Stimulated activated CD8-positive, alpha-beta memory T cell treated with anti-CD3 and anti-CD28 coated beads, Interleukin-4, amount 100 ng/mL, for 1 hour (primary cell): ENCODE measurements at places on chromosomes 3 and 15.
A peak's percentile ranks its signal among the peaks of the same experiment; 100 is the strongest.

GRCh38 chr3:9224490-9224889 is 25.0 kb downstream of the SRGAP3 start:
- no peak for DNase-seq

DNA sequence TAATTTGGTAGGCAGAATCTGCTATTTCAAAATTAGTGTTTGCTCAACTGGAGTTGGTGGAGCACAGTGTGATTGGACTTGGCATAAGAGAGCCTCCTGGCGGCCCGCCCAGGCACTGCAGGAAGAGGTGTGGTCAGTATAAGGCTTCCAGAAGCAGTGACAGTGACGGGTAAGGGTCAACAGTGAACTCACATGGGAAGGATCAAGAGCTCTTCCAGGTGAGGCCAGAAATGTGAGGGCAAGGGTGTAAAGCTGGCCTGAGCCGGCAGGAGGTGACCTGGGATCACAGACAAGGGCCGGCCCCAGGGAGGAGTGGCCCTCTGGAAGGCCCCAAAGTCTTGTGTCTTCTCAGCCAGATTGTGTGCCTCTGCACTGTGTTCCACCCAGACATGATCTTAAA is 93.2 kb upstream of the RNF7 start:
- peak; percentile 14 for DNase-seq

DNA sequence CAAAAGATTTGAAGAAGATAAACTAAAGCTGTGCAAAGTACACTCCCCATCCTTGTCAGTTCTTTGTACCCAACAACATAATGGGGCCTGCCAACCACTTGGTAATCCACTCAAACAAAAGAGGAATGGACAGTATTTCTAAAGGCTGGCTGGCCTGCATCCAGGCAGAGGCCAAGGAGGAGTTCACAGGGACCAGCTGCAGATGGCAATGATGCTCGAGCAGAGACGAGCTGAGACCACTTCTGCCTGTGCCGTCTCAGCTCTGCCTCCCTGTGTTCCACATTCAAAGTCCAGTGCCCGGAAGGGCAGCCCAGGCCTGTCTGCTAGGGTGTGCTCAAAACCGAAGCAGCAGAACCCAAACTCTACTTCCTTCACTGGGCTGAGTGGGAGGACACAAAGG is 14.3 kb downstream of the CXCR6 start:
- no peak for DNase-seq

- no peak for DNase-seq
These were observed 19.2 kb downstream of the MLF1 start for GRCh38 chr3:158590223-158590622.

- no peak for DNase-seq
These were observed 276.6 kb upstream of the NR2F2 start for GRCh38 chr15:96053781-96054428.

- no peak for DNase-seq
These were observed 90.3 kb downstream of the FMN1 start for GRCh38 chr15:33104212-33104611.

GRCh38 chr15:78453447-78453846 is 15.4 kb downstream of the IREB2 start:
- DNase-seq, result no peak

GRCh38 chr3:72892870-72893269 is 5.0 kb downstream of the GXYLT2 start:
- no peak for DNase-seq

DNA sequence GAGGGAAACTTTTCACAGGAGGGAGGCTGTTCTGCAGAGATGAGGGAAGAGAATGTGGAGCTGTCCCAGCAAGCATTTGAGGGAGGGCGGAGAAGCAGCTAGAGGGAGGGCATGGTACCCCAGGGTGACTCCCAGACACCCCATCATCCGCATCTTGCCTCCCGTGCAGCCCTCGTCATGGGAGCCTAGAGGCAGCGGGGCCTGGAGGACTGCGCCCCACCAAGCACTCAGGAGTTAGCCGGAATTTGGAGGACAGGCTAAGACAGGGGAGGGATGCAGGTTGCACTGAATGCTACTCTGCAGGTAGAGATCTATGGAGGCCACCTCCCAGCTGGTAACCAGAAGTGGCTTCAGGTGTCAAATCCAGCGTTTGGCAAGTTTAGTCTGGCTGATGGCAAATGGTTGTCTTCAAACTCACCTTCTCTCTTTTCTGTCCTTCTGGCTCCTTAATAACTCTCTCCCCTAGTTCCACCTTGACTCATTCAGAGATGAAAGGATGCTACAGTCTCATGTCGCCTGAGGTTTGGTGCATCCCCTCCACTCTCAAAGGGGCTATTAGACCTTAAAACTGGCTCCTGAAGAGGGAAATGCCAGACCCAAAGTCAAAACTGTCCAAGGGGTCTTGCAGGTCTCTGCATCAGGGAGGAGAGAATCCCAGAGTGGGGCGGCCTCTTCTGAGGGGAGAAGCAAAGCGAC is 155.9 kb upstream of the TLE3 start:
- DNase-seq, result no peak

- no peak for DNase-seq
These were observed at the start of gene MKRN3 for GRCh38 chr15:23565395-23566070. TSS of gene MKRN3 (plus strand) at chr15:23565674. CDS start at chr15:23565783, 109 bp downstream.

GRCh38 chr3:25571285-25571684 is 93.4 kb downstream of the TOP2B start:
- DNase-seq, result no peak

- DNase-seq, result no peak
These were observed 406.6 kb downstream of the MECOM start for GRCh38 chr3:169256796-169257522.

- DNase-seq, result no peak
These were observed 645 bp upstream of the SLITRK3 start for GRCh38 chr3:165196577-165197480.

GRCh38 chr3:177447938-177448337 is 250.7 kb upstream of the TBL1XR1 start:
- DNase-seq, result no peak

- no peak for DNase-seq
These were observed 31.2 kb downstream of the RAB11A start for GRCh38 chr15:65900488-65900887.

GRCh38 chr3:45691842-45692241 is 2.6 kb downstream of the SACM1L start:
- DNase-seq, result no peak

GRCh38 chr3:173770796-173771573 is 373.4 kb downstream of the NLGN1 start:
- DNase-seq, result no peak

- no peak for DNase-seq
These were observed 17.0 kb downstream of the SLC35G2 start for GRCh38 chr3:136835813-136836510.

DNA sequence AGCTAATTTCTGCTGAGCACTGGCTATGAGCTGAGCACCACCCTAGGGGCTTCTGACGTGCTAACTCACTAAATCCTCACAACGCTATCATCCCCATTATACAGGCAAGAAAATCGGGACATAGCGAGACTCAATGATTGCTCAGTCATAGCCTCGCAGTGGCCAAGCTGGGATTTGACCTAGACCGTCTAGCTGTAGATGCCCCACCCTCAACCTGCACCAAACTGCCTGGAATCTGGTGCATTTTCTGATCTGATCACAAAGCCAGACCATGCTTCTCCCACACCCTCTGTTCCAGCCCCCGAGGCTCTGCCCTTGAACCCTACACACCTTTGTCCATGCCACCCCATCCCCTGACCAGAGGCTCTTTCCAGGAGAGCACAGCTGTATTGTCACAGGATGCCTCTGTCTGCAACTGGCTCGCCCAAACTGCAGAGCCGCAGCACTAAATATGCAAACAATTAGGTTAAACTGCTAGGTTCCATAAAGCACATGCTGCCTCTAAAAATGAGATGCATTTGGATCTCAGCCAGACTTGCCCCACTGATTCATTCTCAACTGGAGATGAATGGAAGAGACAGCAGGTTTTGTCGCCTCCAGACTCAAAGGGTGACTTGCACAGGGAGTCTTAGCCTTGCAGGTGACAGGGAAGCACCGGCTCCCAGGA is 95.2 kb downstream of the NUP210 start:
- DNase-seq, result no peak

DNA sequence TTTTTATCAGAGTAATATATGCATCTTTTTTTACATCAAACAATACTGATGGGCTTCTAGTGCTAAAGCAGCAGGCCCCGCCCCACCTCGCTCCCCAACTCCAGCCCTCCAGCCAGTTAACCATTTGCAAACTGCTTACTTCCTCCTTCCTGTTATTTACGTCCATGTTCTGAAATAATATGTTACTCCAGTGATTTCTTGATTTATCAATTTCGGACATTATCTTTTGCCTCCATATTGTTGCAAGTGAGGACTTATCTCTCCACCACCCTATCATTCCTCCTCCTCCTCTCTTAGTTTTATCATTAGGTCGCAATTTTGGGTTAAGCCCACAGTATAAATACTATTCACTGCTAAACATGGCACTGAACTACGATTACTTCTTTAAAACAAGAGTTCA is 39.5 kb downstream of the ZNF710 start:
- no peak for DNase-seq

GRCh38 chr15:75148280-75148679 is 53.4 kb upstream of the C15orf39 start:
- DNase-seq, result no peak

DNA sequence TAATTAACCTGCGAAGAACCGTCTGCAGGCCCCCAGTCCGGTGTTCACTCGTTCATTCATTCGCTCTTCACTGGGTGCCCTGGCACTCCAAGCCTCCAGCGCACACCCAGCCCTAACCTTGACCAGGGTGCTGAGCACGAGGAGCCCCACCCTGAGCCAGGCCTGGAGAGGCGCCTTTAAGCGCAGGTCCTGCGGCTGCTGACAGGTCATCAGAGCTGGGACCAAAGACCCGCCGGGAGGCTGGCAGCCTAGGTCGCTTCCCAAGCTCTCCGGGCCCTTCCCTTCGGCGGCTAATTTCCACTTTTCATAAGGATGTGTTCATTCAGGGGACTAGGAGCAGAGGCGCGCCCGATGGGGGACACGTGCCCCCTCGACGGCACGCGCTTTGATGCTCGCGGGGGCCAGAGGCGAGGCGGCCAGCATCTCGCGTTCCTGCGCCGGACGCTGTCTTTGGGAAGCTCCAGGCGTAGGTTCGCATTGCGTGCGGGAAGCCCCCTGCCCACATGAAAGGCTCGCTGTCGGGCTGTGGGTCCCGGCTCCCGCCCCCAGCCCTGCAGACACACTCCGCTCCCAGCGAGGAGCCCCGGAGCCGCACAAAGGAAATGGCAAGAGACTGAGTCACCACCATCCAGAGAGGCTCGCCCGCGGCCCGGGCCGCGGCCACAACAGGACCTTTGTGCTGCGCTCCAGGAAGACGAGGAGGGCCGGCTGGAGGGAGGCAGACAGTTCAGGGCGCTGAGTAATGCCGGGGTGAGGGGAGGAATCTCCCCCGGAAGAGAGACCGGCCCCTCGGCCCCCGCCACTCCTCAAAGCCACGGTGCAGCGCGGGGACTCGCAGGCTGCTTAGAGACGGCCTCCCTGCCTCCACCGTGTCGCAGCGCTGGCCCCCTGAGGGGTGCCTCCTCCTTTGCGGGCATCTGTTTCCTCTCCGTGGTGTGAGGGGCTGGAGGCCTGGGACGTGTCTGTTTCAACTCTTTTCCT is 266.4 kb upstream of the HES1 start:
- DNase-seq, result no peak

- no peak for DNase-seq
These were observed 191.6 kb upstream of the STT3B start for GRCh38 chr3:31341130-31341529.

DNA sequence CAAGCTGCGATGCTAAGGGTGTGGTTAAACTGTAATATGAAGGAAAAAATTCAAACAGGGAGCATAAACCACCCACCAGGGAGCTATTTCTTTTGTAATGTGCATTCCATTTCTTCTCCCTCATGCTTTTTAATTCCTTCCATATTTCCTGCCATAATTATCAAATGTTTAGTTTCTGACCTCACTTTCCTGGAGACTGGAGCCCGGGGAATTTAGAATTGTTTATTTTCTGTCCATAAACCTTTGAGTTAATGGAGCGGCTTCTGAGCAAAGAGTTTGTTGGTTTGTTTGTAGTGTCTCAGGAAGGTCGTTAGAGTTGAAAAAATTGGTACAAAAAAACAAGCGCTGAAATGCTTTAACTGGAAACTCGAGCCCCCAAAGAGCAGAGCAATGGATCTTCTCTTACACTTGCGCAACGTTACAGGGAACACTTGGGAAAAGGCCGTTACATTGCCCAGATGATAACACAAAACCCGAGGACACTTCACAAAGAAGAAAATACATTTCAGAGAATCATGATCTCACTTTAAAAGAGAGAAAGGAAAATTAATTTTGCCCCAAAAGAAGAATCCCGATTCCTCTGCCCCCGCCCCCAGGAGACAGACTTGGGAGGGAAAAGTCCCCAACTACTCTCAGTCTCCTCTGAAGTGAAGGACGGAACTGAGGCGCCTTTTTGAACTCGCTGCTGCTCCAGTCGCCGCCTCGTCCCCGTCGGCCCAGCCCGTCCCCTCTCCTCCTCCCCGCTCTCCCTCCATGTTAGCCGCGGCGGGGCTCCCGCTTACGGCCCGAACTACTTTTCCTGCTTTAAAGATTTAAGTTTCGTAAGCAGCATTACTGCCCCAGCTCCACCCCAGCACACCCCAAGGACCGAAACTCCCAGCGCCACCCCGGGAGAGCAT is 842 bp downstream of the FSTL1 start:
- DNase-seq, result no peak

DNA sequence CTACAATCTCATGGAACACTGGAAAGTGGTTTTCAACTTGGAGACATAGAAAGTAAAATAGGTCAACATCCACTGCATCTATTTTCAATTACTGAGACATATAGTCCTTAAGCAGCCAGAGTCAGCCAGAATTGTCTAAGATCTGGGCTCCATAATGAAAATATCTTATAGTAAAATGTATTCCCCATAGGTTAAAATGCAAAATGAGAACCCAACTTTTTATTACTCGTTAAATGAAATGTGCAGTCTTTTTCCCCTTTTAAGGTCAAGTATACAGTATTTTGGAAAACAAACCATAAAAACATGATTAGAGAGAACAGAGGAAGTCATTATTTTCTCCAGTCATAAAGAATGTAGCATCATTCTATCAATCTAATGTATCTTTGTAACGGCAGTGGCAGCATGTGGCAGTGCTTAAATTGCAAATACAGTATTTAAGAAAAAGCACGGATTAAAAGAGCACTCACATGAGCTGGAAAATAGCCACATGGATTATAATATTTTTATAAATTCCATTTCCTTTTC is 64.4 kb upstream of the CPB1 start:
- DNase-seq, result no peak

GRCh38 chr3:187064210-187065115 is 74.8 kb downstream of the RPL39L start:
- no peak for DNase-seq
